ENCODE measurements at places on chromosomes 6 and 20.

- no peak for DNase-seq
Measured at GRCh38 chr6:42783876-42784642, 2.2 kb downstream of the BICRAL start.

DNA sequence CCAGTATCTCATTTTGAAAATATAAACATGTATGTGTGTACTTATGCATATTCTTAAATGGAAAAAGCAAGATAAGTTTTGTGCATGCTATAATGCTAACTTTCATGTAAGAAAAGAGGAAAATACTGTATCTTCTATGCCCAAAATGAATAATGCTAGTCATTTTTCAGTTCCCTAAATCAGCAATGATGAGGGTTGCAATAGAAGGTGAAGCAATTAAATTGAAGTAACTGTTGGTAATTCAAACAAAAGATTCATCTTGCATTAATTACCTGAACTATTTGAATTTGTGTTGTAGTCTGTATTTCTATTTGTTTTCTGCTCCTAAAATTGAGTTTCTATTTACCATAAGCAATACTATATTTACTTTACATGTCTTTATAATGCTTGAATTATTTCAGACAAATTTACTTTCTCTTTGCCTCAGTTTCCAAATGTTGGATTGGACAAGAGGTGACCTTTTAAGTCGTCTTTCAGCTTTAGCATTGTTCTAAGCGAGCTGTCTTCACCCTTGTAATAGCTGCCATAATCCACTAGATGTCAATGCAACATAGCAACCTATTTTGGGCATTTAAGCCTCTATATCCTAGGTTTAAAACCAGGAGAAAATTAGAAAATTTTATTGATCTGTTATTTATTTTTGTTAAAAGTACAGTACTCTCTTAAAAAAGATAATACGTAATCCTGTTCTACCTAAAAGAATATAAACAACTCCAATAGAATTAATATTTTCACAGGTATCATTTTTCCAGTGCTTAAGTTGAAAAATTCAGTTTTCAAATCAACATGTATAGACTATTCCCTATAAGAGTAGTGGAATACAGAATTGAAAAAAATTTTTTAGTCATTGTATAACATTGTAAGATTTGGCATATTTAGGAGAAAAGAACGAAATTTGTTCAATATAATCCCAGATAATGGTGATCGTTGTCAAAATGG is 52.3 kb upstream of the IFNGR1 start:
- DNase-seq: no peak

DNA sequence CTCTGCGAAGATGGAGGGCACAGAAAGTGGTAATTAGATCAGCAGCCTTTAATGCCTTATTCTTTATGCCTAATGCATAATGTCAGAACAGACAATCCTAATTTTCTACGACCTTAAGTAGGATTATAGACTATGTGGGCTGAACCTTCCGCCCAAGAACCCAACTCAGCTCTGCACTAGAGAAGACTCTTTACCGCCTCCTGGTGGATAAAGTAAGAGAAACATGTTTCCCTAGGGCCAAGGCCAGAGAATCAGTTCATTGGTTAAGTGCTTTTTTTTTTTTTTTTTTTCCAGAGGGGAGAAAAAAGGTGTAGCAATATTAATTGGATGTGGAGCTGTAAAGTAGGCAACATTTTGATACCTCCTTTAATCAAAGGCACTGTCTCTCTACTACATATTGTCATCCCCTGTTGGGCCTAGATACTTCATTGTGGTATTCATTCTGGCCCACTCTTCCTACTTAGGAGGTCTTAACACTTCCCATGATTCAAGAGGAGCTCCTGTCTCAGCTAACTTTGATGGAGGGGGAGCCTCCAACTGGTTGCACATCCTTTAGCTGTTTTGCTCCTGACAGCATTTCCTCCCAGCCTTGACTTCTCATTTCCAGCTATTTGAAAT is 124.9 kb upstream of the NRN1 start:
- no peak for DNase-seq

- no peak for DNase-seq
Measured at GRCh38 chr6:149567945-149568585, 1.9 kb downstream of the GINM1 start.

DNA sequence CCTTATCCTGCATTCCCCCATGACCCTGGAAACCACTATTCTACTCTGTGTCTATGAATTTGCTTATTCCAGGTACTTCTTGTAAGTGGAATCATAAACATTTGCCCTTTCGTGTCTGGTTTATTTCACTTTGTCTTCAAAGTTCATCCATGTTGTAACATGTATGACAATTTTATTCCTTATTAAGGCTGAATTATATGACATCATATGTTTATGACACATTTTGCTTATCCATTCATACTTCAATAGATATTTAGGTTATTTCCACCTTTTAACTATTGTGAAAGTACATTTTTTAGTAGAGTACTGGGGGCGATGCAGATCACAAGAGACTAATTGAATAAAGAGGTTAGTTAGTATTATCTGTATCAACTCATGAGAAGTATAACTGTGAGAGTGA is 591.6 kb downstream of the UTRN start:
- DNase-seq: no peak

DNA sequence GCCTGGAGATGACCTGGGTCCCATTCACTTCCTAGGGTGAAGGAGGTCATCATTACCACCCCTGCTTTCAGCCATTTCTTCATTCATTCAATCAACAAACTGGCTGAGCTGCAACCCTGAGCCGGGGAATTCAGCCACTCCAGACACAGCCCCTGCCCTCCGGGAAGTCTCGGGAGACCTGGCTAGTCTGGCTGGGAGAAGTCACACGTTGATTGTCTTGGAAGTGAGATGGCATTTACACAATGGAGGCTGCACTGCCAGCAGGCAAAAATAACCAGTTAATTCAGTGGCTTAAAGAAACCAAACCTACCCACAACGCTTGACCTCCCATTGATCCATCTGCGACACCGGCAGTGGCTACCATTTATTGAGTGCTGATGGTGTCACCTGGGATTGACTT is 2.0 kb upstream of the PMEPA1 start:
- DNase-seq: no peak

- no peak for DNase-seq
Measured at GRCh38 chr6:52566201-52566600, 10.7 kb downstream of the TRAM2 start.

DNA sequence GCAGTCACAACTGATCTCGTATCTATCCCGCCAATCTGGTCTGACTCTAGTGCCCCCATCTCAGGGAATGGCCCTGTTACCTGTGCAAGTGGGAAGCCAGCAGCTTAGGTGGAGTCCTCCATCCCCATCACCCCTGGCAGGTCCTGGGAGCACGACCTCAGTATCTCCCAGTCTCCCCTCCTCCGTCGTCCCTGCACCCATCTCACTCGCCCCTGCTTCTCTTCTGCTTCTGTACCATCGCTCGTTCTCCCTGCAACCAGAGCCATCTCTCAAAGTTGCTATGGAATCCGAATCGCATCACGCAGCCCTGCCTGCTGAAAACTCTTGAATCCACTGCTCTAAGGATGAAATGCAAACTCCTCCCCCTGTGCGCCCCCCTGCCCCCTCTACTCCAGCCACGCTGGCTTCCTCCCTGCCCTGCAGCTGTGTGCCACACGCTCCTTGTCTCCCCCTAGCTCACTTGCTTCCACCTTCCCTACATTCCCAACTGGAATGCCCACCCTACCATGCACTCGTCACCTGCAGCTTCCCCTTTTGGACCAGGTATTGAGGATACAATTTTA is 64.0 kb upstream of the PTGIS start:
- no peak for DNase-seq

DNA sequence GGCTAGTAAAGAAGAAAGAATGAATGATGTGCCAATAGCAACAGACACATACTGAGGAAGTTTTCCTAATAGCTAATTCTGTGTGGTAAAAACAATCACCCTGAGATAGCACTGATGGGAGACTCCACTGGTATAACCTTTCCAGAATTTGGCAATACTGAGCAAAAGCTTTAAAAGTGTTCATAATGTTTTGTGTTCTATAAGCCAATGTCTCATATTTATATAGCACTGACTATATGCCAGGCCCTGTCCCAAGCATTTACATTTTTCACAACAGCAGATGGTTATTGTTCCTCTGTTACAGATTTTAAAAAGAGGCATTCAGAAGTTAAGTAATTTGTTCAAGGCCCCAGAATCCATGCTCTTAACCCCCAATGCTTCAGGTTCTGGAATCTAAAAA is 108.0 kb upstream of the DST start:
- DNase-seq: no peak

DNA sequence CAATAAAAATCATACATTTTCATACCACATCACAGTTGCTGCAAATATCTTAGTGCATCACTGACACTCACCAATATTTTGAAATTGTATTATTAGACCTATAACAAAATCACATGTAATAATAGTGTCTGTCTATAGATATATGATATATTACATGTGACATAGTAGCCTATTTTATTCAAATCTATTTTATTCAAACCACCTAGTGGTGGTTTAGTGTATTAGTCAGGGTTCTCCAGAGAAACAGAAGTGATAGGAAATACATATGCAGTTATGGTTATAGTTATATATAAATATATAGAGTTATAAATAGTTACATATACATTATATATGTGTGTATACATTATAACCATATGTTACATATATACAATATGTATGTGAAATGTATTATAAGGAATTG is 366.5 kb upstream of the ARID1B start:
- no peak for DNase-seq

Data from stimulated activated CD8-positive, alpha-beta memory T cell treated with anti-CD3 and anti-CD28 coated beads, Interleukin-4, amount 100 ng/mL, for 1 hour (primary cell).